ENCODE measurements at places on chromosomes 1 and 21. TPM values are rescaled to one million over a fixed set of nuclear protein-coding genes. Genes with fewer than 3 reads are reported as not detected.

- peaks cover 18% of the 10 kb centered on the region for H3K36me3 ChIP-seq
- no peak overlapping the region for H3K4me3 ChIP-seq
- H3K4me1 ChIP-seq: no peaks in the 10 kb centered on the region
- DNase-seq: no peak
- peaks cover 6% of the 10 kb centered on the region for H3K27me3 ChIP-seq
- H3K27ac ChIP-seq: no peak overlapping the region
Measured at GRCh38 chr1:151756291-151756690, 7.0 kb downstream of the MRPL9 start.

DNA sequence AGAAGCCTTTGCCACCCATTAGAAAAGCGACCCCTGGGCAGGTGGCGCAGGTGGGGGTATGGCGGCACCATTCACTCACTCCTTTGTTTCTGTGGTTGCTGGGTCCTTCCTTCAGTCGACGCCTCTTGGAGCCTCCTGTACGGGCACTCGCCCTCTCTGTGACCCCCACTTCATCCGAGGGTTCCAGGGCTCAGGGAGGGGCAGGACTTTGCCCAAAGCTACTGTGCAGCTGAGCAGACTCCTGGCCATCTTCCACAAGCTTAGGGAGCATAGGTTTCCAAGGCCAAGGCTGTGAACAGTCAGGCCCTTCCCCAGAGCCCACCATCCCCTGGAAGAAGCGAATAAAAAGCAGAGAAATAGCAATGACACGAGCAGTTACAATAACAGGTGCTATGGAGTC lies 190.7 kb upstream of the ARHGEF16 start:
- peaks cover 56% of the 10 kb centered on the region for H3K27me3 ChIP-seq
- no peak for DNase-seq
- no peak overlapping the region for H3K4me3 ChIP-seq
- H3K27ac ChIP-seq: no peak overlapping the region

DNA sequence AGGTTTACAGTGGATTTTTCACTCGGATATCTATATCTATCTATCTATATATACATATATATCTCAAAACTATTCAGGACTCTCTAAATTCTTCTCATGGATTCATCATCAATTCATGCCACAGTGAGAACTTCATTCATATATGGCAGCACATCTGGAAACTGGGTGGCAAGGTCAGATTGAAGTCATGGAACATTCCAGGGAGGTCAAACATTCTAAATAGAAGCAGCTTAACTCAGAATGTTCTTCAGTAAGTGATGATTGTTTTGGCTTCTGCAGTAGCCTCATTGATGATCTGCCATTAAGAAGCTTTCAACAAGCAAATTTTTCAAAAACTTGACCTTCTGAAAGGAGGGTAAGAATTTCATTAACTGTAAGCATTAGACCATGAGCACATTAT lies 46.9 kb upstream of the ADAMTS1 start:
- H3K4me3 ChIP-seq: no peak overlapping the region
- peaks cover 4% of the 10 kb centered on the region for H3K4me1 ChIP-seq
- no peaks in the 10 kb centered on the region for H3K36me3 ChIP-seq

DNA sequence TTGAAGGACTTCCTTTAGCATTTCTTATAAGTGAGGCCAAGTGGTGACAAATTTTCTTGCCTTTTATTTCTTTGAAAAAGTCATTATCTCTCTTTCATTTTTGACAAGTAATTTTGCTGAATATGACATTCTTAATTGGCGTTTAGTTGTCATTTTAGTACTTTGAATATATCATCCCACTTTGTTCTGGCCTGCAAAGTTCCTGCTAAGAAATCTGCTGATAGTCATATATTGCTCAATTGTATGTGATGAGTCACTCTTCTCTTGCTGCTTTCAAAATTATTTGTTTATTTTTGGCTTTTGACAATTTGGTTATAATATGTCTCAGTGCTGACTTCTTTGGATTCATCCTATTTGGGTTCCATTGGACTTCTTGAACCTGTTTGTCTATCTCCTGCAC lies 312.6 kb downstream of the DUSP10 start:
- H3K4me1 ChIP-seq: no peaks in the 10 kb centered on the region
- H3K27ac ChIP-seq: no peak overlapping the region
- no peak for DNase-seq

GRCh38 chr1:172024516-172024915 lies 183.2 kb downstream of the DNM3 start:
- no peak for DNase-seq
- H3K27ac ChIP-seq: no peak overlapping the region
- H3K27me3 ChIP-seq: no peaks in the 10 kb centered on the region
- no peaks in the 10 kb centered on the region for H3K36me3 ChIP-seq
- peaks cover 5% of the 10 kb centered on the region for H3K4me1 ChIP-seq
- no peak overlapping the region for H3K4me3 ChIP-seq

- no peak overlapping the region for H3K4me3 ChIP-seq
- H3K27me3 ChIP-seq: peaks cover 9% of the 10 kb centered on the region
- H3K4me1 ChIP-seq: peaks cover 6% of the 10 kb centered on the region
- no peak for DNase-seq
Measured at GRCh38 chr1:9052272-9053049, 17.0 kb downstream of the SLC2A5 start.

DNA sequence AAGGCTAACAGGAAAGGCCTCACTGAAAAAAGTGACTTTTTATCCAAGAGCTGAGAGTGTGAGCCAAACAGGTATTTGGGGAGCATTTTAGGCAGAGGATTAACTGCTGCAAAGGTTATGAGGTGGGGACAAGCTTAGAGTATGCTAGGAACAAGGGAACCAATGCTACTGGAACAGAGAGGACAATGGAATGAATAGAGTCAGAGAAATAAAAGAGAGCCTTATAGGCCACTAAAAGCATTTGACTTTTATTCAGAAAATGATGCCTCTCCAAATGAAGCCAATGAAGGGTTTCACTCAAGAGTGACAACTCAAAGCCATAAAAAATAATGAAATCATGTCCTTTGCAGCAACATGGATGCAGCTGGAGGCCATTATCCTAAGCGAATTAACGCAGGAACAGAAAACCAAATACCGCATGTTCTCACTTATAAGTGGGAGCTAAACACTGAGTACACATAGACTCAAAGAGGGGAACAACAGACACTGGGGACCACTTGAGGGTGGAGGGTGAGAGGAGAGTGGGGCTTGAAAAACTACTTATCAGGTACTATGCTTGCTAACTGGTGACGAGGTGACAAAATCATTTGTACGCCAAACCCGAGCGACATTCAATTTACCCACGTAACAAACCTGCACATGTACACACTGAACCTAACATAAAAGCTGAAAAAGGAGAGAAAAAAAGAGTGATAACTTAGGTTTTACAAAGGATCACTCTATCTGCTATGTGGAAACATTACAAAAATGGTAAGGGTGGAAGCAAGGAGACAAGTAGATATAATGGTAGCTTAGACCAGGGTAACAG lies 11.1 kb downstream of the PTP4A2 start:
- H3K4me1 ChIP-seq: peaks cover 61% of the 10 kb centered on the region
- H3K36me3 ChIP-seq: no peaks in the 10 kb centered on the region
- DNase-seq: no peak
- peak overlapping the region; percentile 55 for H3K27ac ChIP-seq

- H3K36me3 ChIP-seq: peaks cover 39% of the 10 kb centered on the region
- peak overlapping the region; percentile 65 for H3K27ac ChIP-seq
- no peaks in the 10 kb centered on the region for H3K27me3 ChIP-seq
- no peak for DNase-seq
- H3K4me3 ChIP-seq: no peak overlapping the region
- peaks cover 16% of the 10 kb centered on the region for H3K4me1 ChIP-seq
Measured at GRCh38 chr1:248913933-248914332, 7.9 kb downstream of the PGBD2 start.

DNA sequence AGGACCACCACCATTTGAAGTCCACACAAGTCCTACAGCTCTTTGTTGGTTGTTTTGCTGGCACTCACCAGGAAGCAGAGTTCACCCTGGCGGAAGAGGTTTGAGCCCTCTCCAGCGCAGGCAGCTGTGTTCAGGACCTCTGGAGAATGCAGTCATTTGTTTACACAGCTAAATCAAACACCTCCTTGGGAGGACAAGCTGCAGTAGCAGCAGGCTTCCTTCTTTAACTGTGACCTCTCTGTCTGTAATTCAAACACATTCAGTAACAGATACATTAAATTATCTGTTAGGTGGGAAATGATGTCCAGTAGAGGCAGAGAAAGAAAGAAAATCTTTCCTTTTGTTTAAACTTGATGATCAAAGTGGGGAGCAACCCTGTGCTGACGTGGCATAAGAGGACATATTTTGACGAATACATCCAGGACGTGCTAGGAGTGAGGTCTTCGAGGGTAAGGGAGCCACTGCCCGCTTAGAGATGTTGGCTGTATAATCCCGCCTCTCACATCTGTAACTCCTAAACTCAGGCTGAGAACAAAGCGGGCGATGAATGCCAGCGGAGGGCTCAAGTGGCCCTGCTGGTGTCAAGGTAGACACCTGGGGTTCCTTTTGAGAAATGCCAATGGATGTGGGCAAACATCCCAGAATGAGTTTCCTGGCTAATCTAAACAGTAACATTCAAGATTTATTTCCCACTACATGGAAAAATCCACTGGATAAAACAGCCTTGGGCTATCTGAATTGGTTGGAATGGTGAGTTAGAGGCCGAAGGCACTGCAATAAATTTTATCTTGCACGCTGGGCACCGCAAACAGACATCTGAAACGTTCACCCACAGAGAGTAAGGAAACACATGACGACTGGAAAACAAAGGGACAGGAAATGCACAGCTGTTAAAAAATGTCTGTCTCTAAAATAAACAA lies 51.7 kb downstream of the ABCA4 start:
- peak overlapping the region; percentile 29 for H3K27ac ChIP-seq
- no peaks in the 10 kb centered on the region for H3K27me3 ChIP-seq
- no peaks in the 10 kb centered on the region for H3K36me3 ChIP-seq

Gene TTC34
- 3.5 TPM for total RNA-seq

Gene TACSTD2
- 25.0 TPM for total RNA-seq

Gene RUNX3
- 0.13 TPM for total RNA-seq

Gene CITED4
- total RNA-seq: 14.2 TPM

Gene IER5
- total RNA-seq: 13.4 TPM

Measured in mesothelial cell of epicardium (in vitro differentiated cells).